ENCODE measurements at places on chromosomes 5 and 9.

DNA sequence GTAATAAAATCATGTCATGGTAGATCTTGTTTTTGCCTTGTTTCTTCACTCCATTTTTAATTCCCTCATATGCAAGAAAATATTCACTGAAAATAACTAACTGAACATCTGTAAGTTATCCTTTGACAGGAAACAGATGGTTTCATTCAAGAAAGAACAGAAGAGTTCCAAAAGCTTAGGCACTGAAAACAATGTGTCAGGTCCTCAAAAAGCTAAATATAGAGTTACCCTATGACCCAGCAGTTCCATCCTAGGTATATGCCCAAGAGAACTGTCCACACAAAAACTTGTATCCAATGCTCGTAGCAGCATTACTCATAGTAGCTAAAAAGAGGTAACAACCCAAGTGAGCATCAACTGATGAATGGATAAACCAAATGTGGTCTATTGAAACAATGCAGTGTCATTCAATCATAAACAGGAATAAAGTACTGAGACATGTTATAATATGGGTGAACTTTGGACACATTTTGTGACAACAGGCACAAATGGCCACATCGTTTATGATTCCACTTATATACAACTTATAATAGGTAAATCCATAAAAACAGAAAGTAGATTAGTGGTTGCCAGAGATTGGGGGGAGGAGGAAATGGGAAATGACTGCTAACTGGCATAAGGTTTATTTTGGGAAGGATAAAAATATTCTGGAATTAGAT is 231.0 kb downstream of the FRMD3 start:
- DNase-seq, result no peak

GRCh38 chr9:69028754-69029153 is 6.8 kb upstream of the FXN start:
- DNase-seq, result no peak

DNA sequence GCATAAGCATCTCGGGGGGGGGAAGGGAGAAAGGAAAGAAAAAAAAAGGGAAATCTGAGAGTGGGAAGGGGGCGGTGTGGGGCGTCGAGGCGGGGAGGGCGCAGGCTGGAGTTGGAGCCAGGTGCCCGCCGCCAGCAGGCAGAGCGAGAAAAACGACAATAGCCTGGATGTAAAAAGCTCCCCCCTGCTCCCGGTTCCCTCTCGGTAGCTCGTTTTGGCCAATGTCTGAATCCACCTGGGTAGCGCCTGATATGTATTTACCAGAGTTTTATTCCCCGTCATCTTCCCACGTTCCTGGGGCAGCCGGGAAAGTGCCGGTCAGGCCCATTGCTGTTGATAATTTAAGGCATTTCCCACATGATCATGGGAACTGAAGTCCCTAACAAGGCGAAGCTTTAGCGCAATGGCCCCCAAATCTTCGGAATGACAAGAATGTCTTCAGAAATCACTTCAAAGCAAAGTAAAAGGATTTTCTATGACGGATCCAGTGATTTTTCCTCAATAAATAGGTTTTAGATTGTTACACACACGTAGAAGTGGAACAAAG is 3.0 kb upstream of the OTP start:
- no peak for DNase-seq

GRCh38 chr9:111320631-111321030 is 9.4 kb downstream of the OR2K2 start:
- no peak for DNase-seq

GRCh38 chr5:164052536-164053093 is 547.2 kb downstream of the MAT2B start:
- no peak for DNase-seq

DNA sequence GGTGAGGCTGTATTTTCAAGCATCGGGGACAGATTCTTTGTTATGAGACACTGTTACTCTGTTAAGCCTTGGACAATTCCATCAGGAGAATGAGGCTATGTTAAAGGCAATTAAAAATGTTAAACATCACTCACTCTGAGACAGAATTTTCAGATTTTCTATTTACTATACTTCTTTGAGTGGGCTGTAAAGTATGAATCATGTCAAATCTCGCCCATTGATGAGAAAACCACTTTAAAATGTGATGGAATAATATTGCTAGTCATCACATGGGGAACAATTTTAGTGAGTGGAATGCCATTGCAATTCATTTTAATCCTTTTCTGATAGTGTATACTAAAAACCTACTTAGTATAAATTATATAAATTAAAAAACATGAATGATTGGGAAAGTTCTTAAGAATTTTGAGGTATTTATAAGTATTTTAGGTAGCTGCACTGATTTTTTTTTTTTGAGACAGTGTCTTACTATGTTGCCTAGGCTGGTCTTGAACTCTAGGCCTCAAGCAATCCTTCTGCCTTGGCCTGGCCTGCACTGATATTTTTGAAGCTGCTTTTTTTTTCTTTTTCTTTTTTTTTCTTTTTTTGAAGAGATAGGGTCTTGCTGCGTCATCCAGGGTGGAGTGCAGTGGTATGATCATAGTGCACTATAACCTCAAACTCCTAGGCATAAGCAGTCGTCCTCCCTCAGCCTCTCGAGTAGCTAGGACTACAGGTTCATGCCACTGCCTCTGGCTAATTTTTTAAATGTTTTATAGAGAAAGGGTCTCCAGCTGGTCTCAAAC is 73.2 kb downstream of the KIAA1958 start:
- DNase-seq, result no peak

DNA sequence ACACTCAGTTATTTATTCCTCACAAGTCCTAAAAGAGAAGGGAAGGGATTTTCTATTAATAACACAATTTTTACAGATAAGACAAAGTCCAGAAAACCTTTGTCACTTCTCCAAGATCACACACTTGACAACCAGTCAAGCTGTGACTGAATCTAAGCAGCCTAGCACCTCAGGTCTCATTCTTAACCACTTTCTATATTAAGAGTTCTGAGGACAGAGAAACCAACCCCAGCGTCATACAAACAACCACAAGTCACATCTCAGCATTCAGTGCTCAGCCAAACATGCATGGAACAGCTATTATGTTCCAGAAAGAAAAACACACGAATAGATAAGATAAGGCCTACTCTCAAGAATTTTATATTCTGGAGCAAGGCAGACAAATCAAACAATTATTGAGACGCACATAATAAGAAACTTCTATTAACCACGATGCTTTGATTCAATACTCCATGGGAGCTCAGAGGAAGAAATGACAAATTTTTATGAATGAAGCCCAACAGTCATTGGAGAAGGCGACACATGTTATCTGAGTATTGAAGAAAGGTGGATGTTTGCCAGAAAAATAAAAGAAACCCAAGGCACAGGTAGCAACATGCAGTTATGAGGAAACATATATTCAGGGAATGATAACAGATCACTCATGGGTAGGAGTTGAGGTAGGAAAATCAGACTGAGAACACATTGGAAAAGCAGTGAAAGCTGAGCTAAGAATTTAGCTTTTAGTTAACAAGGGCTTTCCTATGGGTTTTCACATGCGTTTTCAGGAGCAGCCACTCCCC is 113.1 kb downstream of the HTR4 start:
- no peak for DNase-seq

GRCh38 chr9:84788803-84789462 is 119.4 kb downstream of the NTRK2 start:
- DNase-seq, result no peak

- no peak for DNase-seq
These were observed 1.9 kb downstream of the VLDLR start for GRCh38 chr9:2623288-2624050.

GRCh38 chr5:96426831-96427230 is 6.2 kb downstream of the PCSK1 start:
- no peak for DNase-seq

- no peak for DNase-seq
These were observed 59.1 kb downstream of the FNBP1 start for GRCh38 chr9:129983891-129984290.

- DNase-seq, result no peak
These were observed 24.2 kb downstream of the PDGFRB start for GRCh38 chr5:150131461-150131860.

DNA sequence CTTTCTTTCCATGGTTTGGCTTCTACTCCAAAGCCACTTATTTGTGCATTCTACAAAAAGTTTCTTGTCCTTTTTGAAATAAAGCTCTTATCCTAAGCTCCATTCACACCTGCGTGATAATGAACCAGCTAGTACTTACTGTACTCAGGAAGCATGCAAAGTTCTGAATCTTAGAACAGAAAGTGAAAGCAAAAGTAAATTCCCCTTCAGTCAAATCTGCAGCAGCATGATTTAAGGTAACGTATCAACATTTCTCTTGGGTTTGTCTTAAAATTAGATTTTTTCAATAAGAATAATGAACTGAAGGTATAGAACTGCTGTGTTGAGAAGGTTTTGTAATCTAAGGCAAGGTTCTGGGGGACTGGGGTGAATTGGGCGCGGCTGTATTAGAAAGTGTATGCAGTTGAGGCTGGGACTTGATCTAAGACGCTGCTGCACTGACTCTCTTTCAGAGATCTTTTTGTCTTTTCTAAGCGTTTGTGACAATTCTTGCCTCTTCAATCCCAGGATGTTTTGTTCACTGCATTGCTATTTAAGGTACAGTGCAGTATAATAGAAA is at the start of gene ERAP2:
Gene ERAP2, plus strand, starts transcription at position 209 of the 559 bp plus-strand sequence. CDS start 3,186 bp downstream, outside the sequence.
- no peak for DNase-seq

DNA sequence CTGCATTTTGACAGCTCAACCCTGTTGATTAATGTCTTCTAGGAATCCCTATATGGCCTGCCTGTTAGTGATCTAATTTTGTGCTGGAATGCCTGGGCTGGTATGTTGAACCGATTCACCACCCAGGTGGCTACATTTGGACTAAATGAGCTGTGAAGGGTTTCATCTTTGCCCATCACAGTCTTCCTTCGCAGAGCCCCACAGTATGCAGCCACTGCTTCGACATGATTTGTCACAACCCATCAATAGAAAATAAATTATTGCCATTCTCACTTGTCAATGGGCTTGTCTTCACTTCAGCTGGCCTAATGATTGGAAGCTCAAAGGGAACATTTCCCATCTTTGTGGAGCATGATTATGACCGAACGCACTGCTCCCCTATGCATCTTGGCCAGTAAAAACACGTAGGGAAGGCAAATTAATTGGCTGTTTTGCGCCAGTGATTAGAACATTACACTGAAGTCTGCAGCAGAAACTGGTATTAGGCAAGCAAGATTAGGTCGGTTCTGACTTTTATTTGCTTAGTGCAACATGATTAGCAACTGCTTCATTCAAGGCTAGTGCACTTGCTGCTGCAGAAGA is 408.5 kb downstream of the KIAA0825 start:
- DNase-seq, result no peak

DNA sequence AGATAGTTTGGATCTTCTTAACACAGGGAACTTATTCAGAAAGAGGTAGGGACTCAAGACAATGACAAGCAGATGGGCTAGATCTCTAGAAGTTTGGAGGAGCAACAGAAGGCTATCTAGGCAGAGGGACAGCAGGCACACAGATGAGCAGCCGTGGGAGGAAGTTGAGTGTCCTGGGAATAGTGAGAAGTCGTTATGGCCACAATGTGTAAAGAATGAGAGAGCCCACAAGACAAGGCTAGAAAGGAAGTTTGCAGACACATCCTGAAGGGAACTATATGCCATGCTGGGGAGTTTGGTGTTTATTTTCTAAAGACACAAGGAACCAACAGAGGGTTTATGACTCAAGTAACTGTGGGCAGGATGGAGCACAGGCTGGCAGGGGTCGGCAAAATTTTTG is 160.6 kb downstream of the PALM2AKAP2 start:
- DNase-seq, result no peak

DNA sequence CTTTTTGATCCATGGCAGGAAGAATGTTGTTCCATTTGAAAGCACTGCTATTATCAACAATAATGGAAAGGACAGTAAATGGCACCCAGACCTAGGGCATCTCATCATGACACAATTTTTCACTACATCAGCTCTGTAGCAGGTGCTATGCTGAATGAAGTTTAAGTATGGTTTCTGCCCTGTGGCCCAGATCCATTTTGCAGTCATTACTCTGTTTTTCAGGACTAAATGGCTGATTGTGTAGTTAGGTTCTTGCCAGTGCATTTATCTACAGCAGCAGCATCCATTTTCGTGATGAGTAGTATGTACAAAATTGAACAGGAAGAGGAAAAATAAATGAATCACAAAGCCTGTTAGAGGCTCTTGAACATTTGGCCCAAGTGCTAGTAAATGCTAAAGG is 270.5 kb upstream of the CD180 start:
- no peak for DNase-seq

- DNase-seq, result no peak
These were observed 263.5 kb downstream of the TMEM38B start for GRCh38 chr9:105957830-105958229.

DNA sequence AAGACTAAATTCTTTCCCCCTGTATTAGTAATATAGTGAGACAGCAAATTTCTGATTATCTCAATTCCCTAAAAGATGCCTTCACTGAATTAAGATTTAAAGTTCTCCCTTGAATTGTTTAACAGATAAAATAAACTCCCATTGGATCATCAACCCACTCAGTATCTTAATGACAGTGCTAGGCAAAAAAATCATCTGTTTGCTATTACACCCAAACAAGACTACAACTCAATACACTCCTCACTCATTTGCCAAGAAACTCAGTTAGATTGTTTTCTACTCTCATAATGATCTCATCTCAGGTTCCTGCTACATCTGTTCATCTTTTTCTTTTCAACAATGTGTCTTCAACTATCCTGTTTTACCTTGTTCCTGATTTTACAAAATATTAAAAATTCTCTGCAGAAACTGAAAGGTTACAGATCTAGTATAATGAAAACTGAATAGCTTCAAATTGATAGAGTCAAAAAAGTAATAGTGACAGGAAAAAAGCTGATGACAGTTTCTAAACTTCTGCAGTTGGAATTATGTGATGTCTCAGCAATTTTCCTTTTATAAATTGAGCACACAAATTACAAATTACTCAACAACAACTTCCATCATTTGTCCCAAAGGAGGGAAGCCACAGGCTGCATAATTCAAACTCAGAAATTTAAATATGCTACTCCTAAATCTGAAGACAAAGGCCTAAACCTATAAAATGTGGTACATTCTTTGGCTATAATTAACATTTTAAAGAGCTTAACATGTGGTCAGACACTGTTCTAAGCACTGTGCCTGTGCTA is 39.4 kb downstream of the HOMER1 start:
- DNase-seq, result peak; percentile 39

- DNase-seq, result no peak
These were observed 102.8 kb downstream of the IRX1 start for GRCh38 chr5:3698412-3698811.

DNA sequence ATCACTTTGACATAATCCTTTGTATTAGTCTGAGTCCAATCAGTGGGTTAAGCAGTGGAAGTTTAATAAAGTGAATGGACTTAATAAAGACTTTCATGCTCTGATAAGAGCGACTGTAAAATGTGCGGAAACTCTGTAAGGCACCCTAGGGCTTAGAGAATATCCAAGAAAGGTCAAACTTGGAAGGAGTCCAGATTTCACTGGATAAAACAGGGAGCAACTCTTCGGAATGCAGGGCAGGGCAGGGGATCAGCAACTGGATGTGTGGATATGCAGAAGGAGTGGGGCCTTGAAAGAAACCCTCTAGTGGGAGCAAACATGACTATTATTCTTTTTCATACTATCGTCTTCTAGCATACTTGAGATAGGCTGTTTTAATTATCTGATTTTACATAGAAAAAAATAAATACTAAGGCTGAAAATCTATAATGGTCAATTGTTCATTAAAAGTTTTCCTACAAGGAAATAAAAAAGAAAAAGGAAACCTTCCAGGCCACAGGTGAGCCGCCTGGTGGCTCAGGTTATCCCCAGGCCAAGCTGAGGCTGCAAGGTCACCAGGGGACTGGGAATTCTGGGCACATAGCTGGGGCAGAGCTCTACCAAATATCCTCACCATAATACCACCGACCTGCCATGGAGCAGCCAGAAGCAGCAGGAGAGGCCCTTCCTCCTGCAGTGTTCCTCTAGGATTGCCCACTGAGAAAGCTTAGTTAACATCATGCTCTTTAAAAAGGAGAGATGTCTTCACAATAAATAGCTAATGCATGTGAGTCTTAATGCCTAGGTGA is 46.3 kb upstream of the CCDC112 start:
- DNase-seq, result no peak

Data from GM04504 (cell line).